Mammary epithelial cell (primary cell): ENCODE measurements at places on chromosomes 3 and 15.
A peak's percentile ranks its signal among the peaks of the same experiment; 100 is the strongest.

DNA sequence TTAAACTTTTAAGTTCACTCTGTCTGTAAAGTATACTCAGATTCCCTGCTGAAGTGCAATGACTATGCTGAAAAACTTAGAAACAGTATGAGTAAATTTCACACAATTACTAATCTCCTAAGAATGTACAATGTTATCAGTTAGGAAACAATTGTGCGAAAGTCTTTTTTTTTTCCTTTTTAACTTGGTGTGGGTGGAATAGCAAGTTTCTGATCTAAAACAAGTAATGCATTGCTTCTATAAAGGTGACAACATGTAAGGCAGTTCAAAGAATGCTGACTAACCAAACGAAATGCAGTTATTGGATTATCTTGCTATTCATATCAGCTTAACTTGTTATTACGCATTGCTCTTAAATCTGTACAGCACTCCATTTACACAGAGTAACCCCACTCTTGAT lies 19.3 kb upstream of the SLC12A8 start:
- DNase-seq: peak; percentile 56

DNA sequence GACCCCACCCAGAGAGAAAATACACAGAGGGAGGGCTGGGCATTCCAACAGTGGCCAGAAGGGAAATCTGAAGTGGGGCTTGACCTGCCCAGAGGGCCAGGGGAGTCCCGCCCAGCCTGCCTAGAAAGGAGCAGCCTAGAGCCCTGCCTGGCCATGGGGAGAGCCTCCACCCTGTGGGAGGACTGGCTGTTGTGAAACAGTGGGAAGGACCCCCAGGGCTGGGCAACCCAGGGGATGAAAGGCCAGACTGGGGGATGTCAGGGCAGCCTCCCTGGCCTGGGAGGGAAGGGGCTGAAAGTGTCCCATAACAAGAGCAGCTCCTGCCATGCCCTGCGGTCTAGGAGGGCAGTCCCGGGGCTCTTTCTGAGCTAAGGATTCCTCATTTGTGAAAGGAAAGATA lies 69.0 kb downstream of the SLC12A8 start:
- no peak for DNase-seq

DNA sequence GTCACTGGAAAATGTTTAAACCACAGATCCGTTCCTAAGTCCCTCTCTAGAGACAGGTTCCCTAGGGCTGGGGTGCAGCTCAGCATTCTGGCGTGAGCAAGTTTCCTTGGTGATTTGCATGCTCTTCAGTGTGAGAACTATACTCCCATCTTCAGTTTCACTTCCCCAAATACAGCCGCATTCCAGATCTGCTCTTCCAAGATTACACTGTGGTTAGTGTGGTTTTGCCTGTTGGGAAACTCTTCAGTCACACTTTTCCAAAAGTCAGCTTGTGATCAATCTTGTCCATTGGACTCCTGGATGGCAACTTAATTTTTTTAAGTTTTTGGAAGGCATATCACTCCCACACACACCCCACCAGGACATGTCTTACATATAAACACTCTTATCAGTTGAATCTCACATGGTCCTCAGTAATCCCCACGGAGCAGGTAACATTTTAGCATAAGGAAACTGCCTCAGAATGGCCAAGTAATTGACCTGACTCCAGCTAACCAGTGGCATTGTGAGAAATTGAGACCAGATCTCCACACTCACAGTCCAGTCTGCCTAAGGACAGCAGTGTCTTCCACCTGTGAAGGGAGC lies 33.5 kb upstream of the PTPN23 start:
- DNase-seq: peak; percentile 47

- DNase-seq: no peak
Observed at GRCh38 chr3:108131475-108132134, 40.8 kb upstream of the CD47 start.

DNA sequence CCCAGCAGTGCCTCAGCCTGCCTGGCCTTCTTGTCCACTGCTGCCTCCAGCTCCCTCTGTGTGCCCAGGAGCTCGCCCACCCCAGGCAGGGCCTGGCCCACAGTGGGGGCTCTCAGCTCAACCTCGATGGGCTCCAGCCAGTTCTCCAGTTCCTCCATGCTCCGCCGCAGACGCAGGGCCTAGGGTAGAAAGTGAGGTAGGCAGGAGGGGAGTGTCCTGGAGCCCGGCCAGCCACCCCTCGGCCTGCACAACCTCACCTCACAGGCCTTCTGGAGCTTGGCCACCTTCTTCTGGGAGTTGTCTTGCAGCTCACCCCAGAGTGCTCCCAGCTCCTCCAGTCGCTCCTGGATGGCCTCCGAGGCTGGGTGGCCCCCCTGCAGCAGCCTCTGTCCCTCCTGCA lies 18.7 kb downstream of the PLA2G4B start:
- no peak for DNase-seq

DNA sequence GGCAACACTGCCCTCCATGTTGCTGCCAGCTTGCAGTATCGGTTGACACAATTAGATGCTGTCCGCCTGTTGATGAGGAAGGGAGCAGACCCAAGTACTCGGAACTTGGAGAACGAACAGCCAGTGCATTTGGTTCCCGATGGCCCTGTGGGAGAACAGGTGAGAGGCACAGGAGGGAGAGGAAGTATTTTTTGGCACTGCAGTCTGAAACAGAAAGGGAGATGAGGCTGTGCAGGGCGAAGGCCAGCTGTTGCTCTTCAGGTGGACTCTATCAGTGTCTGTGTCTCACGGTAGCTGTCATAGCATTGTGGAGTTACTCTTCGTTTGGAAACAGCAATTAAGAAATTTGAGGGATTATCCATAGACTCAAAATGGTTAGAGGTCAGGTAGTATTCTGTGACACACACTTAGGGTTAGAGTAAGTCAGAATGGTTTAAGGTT lies 8.0 kb downstream of the NFKBIZ start:
- no peak for DNase-seq

GRCh38 chr3:51002495-51002894 lies 327.8 kb downstream of the DOCK3 start:
- no peak for DNase-seq

GRCh38 chr3:129040579-129041300 lies 19.8 kb upstream of the GP9 start:
- no peak for DNase-seq
